ENCODE measurements at places on chromosomes 11 and 22. TPM values are rescaled to one million over a fixed set of nuclear protein-coding genes. Genes with fewer than 3 reads are reported as not detected.

GRCh38 chr11:26712497-26712896 lies 9.4 kb downstream of the SLC5A12 start:
- no peak for DNase-seq

DNA sequence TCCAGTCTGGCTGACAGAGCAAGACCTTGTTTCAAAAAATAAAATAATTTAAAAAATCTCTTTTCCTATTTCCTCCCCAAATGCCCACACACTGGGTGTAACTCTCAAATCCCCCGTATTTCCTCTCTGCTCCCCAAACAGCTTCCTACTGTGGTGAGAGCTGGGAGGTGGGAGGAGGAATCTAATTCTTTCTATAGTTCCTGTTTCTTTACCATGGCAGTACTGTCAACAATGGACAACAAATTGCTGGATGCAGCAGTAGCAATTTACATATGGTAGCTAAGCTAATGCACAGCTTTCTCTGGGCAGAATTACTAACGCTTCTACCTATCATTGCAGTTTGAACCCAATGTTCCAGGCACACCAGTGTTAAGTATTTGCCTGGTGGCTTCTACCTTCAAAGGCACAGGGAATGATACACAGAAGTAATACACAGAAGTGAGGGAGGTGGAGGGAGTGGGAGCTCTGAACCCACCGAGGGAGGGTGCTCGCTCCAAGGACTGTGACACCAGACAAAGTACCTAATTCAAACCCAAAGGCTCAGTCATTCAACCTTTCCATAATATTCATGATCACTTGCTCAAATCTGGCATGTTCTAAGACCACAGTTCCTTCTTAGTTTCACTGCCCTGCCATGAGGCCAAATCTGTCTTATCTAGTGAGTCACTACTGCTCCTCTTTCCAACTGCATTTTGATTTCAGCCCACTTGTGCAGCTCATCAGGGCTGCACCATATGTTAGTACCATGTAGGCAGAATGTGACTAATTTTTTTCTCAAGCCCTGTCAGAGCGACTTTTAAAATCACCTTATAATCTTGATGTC lies 37.9 kb downstream of the CELF1 start:
- peak; percentile 95 for DNase-seq

DNA sequence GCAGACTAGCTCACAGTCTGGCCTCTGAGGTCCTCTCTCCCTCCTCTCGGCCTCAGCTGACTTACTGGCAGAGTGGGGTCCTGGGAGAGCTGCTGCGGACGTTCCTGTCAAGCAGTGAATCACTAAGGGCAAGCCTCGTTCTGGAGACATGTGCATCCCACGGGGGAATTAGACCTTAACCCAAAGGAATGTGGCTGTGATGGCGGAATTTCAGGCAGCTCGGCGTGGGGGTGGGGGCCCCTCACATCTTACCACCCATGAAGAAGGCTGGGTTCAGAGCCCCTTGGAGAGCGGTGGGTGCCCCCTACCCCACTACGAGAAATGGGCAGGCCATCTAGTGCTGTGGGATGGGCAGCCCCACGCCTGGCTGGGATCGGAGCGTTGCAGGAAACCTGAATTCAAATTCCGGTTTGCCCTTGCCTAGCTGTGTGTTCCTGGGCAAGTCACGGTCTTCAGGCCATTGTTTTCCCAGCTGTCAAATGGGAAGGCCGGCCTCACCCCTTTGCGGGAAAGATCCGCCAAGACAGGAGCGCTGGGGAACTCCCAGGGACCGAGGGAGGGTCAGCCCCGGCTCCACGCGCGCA lies 554 bp downstream of the LRRC32 start:
- DNase-seq, result peak; percentile 88

GRCh38 chr11:93348930-93349329 lies 18.4 kb downstream of the DEUP1 start:
- DNase-seq, result no peak

DNA sequence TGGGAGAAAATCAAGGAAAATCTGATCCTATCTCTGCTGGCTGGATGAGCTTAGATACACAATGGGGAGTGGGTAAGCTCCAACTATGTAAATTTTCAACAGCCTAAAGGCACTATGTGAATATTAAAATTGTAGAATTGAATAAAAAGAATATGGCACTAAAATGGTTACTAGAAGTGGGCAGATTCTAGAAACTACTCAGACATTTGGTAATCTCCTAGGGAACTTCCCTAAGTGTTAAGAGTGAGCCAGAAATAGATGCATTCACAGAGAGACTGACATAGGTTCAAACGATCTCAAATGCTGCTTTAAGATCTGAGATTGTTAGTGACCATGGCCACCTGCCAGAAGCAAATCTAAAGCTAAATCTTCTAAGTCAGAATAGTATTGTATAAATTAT lies 4.3 kb upstream of the OR52E1 start:
- DNase-seq, result no peak

DNA sequence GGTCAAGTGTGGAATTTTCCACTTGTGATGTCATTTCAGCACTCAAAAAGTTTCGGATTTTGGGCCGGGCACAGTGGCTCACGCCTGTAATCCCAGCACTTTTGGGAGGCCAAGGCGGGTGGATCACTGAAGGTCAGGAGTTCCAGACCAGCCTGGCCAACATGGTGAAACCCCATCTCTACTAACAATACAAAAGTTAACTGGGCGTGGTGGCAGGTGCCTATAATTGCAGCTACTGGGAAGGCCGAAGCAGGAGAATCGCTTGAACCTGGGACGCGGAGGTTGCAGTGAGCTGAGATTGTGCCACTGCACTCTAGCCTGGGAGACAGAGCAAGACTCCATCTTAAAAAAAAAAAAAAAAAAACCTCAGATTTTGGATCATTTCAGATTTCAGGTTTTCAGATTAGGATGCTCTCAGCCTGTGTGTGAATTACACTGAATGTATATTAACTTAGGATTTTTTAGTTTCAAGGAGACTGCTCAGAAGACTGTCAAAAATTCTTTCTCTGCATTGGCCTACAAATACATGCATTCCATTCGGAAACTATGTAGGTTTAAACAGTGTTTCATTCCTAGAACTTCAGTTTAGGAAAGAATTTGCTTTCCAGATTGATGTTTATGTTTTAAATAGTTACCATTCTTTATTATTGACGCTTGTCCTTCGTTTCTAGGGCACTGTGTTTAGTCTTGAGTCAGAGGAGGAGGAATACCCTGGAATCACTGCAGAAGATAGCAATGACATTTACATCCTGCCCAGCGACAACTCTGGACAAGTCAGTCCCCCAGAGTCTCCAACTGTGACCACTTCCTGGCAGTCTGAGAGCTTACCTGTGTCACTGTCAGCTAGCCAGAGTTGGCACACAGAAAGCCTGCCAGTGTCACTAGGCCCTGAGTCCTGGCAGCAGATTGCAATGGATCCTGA lies 48.0 kb downstream of the BID start:
- peak; percentile 72 for DNase-seq

SCN4B gene
- polyA plus RNA-seq, result 0.44 TPM

DNA sequence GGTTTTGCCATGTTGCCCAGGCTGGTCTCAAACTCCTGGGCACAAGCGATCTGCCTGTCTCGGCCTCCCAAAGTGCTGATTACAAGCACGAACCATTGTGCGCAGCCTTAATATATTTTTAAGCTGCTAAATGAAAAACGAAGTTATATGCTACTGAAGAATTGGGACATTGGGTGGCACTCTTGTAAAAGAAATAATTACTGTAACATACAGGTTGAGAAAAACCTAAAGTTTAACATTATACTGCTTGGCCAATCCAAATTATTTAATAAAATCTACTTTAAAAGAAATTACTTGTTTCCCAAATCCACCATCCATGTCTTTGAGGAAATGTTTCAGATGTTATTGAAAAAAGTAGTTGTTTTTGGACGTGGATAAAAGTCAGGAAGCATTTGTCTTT lies 37.9 kb upstream of the ARHGAP32 start:
- peak; percentile 12 for DNase-seq

DNA sequence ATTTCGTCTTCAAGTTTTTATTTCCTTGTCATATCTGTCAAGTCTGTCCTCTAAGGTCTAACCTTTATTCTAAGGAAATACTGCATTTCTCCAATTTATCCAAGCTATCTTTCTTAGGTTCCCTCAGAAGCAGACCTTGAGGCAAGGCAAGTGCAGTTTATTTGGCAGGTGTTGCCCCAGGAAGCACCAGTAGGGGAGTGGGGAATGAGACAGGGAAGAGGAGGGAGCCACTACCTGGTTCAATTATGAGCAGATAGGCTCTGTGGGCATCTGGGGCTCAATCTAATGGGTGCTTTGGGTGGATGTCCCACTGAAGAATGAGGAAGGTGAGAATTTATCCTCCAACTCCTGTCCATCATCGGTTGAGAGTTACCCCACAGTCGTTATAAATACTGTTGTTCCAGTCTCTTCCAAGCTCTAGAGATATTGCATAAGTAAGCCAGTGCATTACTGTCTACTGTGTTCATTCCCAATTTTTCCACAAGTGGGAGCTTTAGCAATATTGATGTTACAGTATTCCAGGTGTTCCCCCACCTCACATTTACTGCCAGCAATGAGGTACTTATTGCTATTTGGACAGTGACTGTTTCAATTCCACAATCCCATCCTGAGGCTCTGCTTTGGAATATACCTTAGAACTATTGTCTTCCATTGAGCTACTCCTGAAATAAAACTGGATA lies 154.9 kb upstream of the CEP126 start:
- peak; percentile 23 for DNase-seq

GRCh38 chr22:44338177-44338810 lies 25.5 kb upstream of the SHISAL1 start:
- DNase-seq, result no peak

DNA sequence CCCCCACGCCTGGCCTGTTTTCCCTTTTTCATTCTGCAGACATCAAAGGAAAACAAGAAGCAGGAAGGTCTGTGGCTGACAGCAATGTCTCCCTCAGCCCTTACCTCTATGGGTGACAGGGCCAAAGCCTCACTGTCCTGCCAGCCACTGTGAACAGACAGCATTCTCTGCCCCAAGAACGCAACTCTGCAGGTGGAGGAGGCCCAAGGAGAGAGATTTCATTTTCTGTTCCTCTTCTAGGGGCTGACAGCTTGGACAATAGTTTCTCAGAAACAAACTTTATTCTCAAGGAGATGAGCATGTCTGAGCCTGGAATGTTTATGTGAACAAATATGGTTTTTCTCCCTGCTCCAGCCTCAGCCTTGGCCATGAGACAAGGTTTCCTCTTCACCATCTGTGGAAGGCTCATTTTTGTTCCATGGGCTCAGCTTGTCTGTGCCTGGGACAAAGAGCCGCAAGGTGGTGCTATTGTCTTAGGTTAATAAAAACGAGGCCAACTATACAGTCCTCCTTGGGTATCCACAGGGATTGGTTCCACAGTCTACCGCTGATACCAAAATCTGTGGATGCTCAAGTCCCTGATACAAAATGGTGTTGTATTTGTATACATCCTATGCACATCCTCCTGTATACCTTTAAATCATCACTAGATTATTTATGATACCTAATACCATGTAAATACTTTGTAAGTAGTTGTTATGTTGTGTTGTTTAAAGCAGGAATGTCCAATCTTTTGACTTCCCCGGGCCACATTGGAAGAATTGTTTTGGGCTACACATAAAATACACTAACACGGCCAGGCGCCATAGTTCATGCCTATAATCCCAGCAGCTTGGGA lies 5.8 kb downstream of the PIWIL3 start:
- peak; percentile 76 for DNase-seq

GRCh38 chr11:106695506-106695905 lies 322.8 kb downstream of the GUCY1A2 start:
- DNase-seq, result peak; percentile 83

ARHGAP32 gene
- 4.7 TPM for polyA plus RNA-seq

DNA sequence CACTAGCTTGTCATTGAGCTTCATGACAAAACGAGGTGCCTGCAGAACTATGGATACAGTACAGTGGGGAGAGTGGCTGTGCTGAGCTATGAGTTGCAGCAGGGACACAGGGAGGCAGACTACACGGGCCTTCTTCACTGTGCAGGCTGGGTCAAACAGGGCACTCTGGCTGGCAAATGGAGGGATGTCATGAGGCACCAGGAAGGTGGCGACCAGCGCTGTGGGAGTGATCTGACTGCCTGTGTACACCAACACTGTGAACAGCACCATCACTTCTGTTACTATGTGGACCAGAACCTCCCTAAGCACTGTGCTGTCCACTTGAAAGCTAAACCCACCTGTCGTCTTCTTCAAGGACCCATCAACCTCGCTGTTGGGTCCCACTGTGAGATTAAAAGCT lies 3.1 kb downstream of the PKDREJ start:
- no peak for DNase-seq

DNA sequence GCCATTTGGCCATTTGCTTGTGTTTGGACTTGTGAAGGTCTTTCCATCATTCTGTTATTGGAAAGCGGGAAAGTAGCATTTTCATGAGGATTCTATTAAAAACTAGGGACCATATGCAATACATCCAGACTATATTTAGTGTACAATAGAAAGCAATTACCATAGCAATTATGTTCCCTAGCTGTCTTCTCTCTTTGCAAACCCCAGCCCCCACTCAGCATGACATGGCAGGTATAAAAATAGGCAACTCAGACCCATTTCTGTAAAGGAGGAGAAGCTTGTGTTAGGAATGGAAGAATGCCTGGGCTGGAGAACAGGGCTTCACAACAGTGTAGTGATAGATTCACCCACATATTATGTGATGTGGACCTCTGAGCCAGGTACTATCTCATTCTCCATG lies 12.4 kb downstream of the OR51B6 start:
- DNase-seq, result no peak

GRCh38 chr22:48055185-48055584 lies 1292.7 kb downstream of the TBC1D22A start:
- DNase-seq, result no peak

LRRC32 gene
- polyA plus RNA-seq, result 13.7 TPM

- no peak for DNase-seq
Observed at GRCh38 chr22:46062971-46063631, 86.1 kb upstream of the WNT7B start.

GRCh38 chr22:40512426-40513136 lies 123.9 kb downstream of the MRTFA start:
- peak; percentile 99 for DNase-seq

ART1 gene
- not detected for polyA plus RNA-seq

- DNase-seq, result no peak
Observed at GRCh38 chr22:40116496-40117200, 61.1 kb upstream of the TNRC6B start.

CLTCL1 gene
- polyA plus RNA-seq, result 6.2 TPM

DNA sequence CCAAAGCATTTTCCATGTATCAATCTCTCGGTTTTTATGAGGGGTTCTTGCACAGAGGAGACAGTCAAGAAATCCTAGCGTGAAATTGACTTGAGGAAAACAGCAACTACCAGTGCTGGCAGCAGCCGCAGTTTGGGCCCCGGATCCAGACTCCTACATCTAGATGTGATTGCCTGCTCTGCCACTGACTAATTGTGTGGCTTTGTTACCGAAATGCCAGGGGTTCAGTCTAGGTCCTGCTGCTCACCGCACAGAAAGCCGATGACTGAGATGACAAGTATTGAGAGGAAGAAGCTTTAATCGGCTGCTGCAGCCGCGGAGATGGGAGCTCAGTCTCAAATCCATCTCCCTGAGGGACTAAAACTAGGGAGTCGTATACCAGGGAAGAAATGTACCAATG lies 8.2 kb upstream of the GLB1L3 start:
- DNase-seq, result no peak

Data from IMR-90 (cell line).